ENCODE measurements at places on chromosomes 16 and 17. TPM values are rescaled to one million over a fixed set of nuclear protein-coding genes. Genes with fewer than 3 reads are reported as not detected.

The EPX gene
- not detected for total RNA-seq

The PMFBP1 gene
- total RNA-seq: 0.28 TPM

The CRYBA1 gene
- not detected for total RNA-seq

The LGALS9C gene
- total RNA-seq: not detected

The DPEP3 gene
- total RNA-seq: not detected

The PIPOX gene
- 0.35 TPM for total RNA-seq

The TEX19 gene
- total RNA-seq: 0.41 TPM

The CLEC19A gene
- total RNA-seq: not detected

The BHLHA9 gene
- not detected for total RNA-seq

The KRTAP3-3 gene
- not detected for total RNA-seq

The KRTAP2-3 gene
- not detected for total RNA-seq

The CCDC40 gene
- total RNA-seq: 4.5 TPM

The CA5A gene
- total RNA-seq: not detected

The SPNS3 gene
- total RNA-seq: not detected

The CD19 gene
- not detected for total RNA-seq

The CCL17 gene
- not detected for total RNA-seq

The HS3ST6 gene
- total RNA-seq: 3.8 TPM

The TBC1D3C gene
- total RNA-seq: not detected

The STH gene
- total RNA-seq: not detected

The OTOP2 gene
- not detected for total RNA-seq

The THAP11 gene
- 46.3 TPM for total RNA-seq

The RAD51D gene
- 33.4 TPM for total RNA-seq

The BCKDK gene
- total RNA-seq: 52.9 TPM

The VEZF1 gene
- 46.3 TPM for total RNA-seq

The TM4SF5 gene
- 1.2 TPM for total RNA-seq

The NECAB2 gene
- 4.0 TPM for total RNA-seq

The ALOX15 gene
- total RNA-seq: 0.17 TPM

The CSH1 gene
- not detected for total RNA-seq

The ATP2C2 gene
- total RNA-seq: 0.25 TPM

The USP31 gene
- total RNA-seq: 13.1 TPM

The SLFN14 gene
- total RNA-seq: not detected

The ATP2A3 gene
- 4.9 TPM for total RNA-seq

The PPP1R27 gene
- not detected for total RNA-seq

The RAP1GAP2 gene
- total RNA-seq: 21.9 TPM

The RPS6KB1 gene
- 52.3 TPM for total RNA-seq

The KRT14 gene
- total RNA-seq: not detected

The TBC1D3 gene
- not detected for total RNA-seq

The ABCA10 gene
- total RNA-seq: 0.12 TPM

Data from A549 treated with ZK216348 at 1 μM for 4 hours (cell line).